ENCODE measurements at places on chromosomes 6 and 20. TPM values are rescaled to one million over a fixed set of nuclear protein-coding genes. Genes with fewer than 3 reads are reported as not detected.

Gene CLVS2
- total RNA-seq, result not detected

Gene HUS1B
- total RNA-seq, result 2.8 TPM

Gene SPEF1
- total RNA-seq, result not detected

Gene DNMT3B
- 0.93 TPM for total RNA-seq

Gene HMGA1
- 438 TPM for total RNA-seq

Gene NKAPL
- total RNA-seq, result 0.16 TPM

Gene SIRPB1
- 1.6 TPM for total RNA-seq

Gene TBC1D32
- total RNA-seq, result 7.9 TPM

Gene IL17F
- total RNA-seq, result not detected

Gene TDP2
- total RNA-seq, result 47.4 TPM

Gene TINAG
- total RNA-seq, result not detected

Gene IL20RA
- not detected for total RNA-seq

Gene PET117
- 16.7 TPM for total RNA-seq

Gene GLP1R
- not detected for total RNA-seq

Gene DEFB114
- not detected for total RNA-seq

Gene C6orf58
- 0.16 TPM for total RNA-seq

Gene ADGRF4
- total RNA-seq, result not detected

Gene OXT
- not detected for total RNA-seq

Gene MCM3
- 214 TPM for total RNA-seq

Gene CTNNBL1
- 93.5 TPM for total RNA-seq

Gene FBXL4
- 13.1 TPM for total RNA-seq

Gene PPP1R16B
- 139 TPM for total RNA-seq

Gene TREML1
- total RNA-seq, result not detected

Gene FRS3
- total RNA-seq, result 5.3 TPM

Gene GPR6
- total RNA-seq, result not detected

Gene DUSP15
- total RNA-seq, result not detected

Gene SLC17A1
- total RNA-seq, result not detected

Gene RAET1E
- not detected for total RNA-seq

Gene SYNDIG1
- total RNA-seq, result not detected

Gene PAX1
- total RNA-seq, result not detected

Gene ZC2HC1B
- total RNA-seq, result 0.24 TPM

Gene SLC52A3
- not detected for total RNA-seq

Gene ZNF311
- total RNA-seq, result 0.80 TPM

Gene CRYBG1
- 10.2 TPM for total RNA-seq

Gene MYLK4
- 0.10 TPM for total RNA-seq

Gene PTPRT
- total RNA-seq, result not detected

Gene FAM83C
- total RNA-seq, result not detected

Gene FAM50B
- 9.0 TPM for total RNA-seq

Gene UBD
- 0.93 TPM for total RNA-seq

Gene SOBP
- 0.16 TPM for total RNA-seq

Gene SLCO4A1
- 49.8 TPM for total RNA-seq

Gene TGM3
- total RNA-seq, result not detected

Gene CHMP4B
- 96.4 TPM for total RNA-seq

Gene ENPP5
- not detected for total RNA-seq

Gene IPCEF1
- total RNA-seq, result 4.2 TPM

Gene PSMB1
- total RNA-seq, result 265 TPM

Gene PHF20
- 50.5 TPM for total RNA-seq

Gene IMPG1
- not detected for total RNA-seq

Gene MYLK2
- 0.44 TPM for total RNA-seq

Gene AGPAT4
- total RNA-seq, result 7.8 TPM

Gene UBE3D
- 8.6 TPM for total RNA-seq

Gene KCNK5
- total RNA-seq, result 36.7 TPM

Gene MCM9
- total RNA-seq, result 24.4 TPM

Data from activated T-helper 1 cell treated with anti-CD3 and anti-CD28 coated beads, Interleukin-12 subunit alpha, Interleukin-12 subunit beta, Interleukin-2, Interleukin-4 antibody, amounts not matched to agents 30 ng/mL and 10 ng/mL and 1 ng/mL, durations not matched to agents 14 hours and 24 hours and 36 hours (primary cell).